ENCODE measurements at places on chromosomes 5 and 9.

DNA sequence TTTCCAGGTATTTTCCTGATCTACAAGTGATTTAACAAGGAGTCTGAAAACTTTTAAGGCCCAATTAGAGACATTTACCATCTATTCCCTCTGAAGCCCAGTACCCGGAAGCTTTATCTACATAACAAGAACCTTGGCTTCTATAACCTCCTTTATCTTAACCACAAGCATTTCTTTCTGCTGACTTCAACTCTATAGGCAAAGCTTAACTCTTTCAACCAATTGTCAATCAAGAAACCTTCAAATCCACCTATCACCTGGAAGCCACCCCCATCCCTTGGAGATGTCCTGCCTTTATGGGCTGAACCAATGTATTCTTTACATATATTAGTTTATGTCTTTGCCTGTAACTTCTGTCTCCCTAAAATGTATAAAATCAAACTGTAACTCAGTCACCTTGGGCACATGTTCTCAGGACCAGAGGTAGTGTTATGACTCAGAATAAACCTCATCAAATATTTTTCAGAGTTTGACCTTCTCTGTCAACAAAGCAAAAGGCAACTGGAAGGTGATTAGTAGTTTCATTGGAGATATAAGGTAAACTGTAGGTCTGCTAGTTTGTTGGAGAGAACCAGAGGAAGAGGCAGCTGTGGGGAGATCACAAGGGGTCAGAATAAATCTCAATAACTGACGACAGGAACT, 13.0 kb upstream of the RIMOC1 start:
- DNase-seq: no peak

GRCh38 chr5:102809033-102809432, 53.9 kb downstream of the PAM start:
- DNase-seq: peak; percentile 48

GRCh38 chr5:102958481-102959011, 161.4 kb downstream of the GIN1 start:
- DNase-seq: peak; percentile 60

GRCh38 chr5:1213508-1214162, 11.5 kb upstream of the SLC6A18 start:
- no peak for DNase-seq

GRCh38 chr5:77776554-77777206, 541 bp upstream of the TBCA start:
- DNase-seq: peak; percentile 24

- no peak for DNase-seq
These were observed 6.1 kb downstream of the S100Z start for GRCh38 chr5:76855961-76856360.

GRCh38 chr5:59037941-59038797, 455.3 kb downstream of the RAB3C start:
- no peak for DNase-seq

- DNase-seq: no peak
These were observed 277.3 kb downstream of the GLIS3 start for GRCh38 chr9:4022435-4023067.

DNA sequence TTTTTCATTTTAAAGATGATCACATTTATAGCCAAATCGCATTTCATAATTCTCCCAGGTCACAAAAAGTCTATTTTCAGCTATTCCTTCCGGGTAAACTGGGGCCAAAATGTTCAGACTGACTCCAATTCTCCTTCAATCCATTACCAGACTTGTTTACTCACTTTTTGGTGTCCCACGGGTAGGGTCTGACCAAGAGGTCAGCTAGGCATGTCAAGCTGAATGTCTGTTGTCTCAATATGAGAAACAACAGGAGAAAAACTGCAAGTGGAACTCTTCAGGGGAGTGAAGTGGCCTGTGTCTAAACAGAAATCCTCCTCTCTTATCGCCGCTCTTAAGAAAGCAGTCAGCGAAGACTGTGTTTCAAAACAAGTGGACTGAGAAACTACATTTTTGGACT, 171.3 kb downstream of the APBA1 start:
- DNase-seq: no peak

GRCh38 chr5:74390306-74390637, 250.3 kb downstream of the ENC1 start:
- DNase-seq: no peak

GRCh38 chr5:124652514-124652819, 94.0 kb downstream of the ZNF608 start:
- peak; percentile 22 for DNase-seq

- no peak for DNase-seq
These were observed 165.4 kb upstream of the TNC start for GRCh38 chr9:115283395-115283794.

GRCh38 chr5:159825551-159826051, 90.7 kb upstream of the ADRA1B start:
- DNase-seq: peak; percentile 24

GRCh38 chr5:150065346-150065745, 21.0 kb downstream of the CSF1R start:
- peak; percentile 81 for DNase-seq

All from HCEC 1CT (cell line).